ENCODE measurements at places on chromosomes 4 and X.

GRCh38 chr4:111838406-111838930 is 306.8 kb upstream of the FAM241A start:
- DNase-seq = no peak

DNA sequence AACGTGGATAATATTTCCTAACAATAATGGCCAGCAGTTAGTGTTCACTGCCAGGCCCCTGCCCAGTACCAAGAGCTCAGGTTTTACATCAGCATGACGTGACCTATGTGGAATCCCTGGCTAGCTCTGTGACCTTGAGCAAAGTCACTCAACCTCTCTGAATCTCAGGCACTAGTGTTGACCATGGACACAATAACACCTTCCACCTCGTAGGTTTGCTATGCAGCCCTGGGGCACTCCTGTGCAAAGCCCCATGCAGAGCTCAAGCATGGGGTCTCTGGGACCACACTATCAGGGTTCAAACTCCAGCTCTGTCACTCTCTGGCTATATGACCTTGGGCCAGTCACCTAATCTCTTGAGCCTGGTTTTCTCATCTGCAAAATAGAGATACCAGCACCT is 38.7 kb upstream of the MSX1 start:
- DNase-seq = no peak

- peak; percentile 44 for DNase-seq
These were observed 280.1 kb downstream of the PABPC4L start for GRCh38 chr4:133921280-133922195.

DNA sequence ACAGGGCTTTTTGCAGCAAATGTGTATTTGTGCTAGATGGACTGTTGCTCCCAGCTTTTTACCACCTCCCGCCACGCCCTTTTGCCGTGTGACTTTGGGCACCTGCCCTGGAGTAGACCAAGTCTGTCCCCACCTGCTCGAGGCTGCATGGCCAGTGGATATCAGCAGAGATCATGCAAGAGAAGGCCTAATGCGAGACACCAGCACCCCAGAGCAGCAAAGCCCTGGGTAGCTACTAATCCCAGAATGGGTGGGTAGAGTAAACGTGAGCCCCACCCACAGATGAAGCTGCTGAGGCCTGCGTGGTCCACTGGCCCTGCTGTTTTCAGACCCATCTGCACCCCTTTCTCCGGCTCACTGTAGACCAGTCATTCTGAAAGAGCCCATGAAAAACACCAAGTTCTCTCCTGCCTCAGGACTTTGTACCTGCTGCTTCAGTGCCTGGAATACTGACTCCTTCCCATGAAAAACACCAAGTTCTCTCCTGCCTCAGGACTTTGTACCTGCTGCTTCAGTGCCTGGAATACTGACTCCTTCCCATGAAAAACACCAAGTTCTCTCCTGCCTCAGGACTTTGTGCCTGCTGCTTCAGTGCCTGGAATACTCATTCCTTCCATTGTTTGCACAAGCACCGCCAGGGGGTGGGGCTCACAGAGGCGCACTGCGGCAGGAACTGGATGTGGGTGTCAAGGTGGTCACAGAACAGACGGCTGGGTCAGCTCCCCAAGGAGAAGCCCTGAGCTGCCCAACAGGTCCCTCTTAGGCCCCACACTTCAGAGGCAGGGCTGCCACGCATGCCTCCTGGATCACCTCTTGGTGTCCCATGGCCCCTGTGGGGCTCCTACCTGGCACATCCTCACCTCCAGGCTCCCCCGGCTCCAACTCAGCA is 5.1 kb upstream of the TNIP2 start:
- DNase-seq = peak; percentile 27

Data from fibroblast of pulmonary artery (primary cell).